ENCODE measurements at places on chromosomes 12 and 14.

GRCh38 chr14:88323086-88323522 lies at the start of gene KCNK10:
TSS of gene KCNK10 (minus strand) at chr14:88323269. CDS start at chr14:88322798, 471 bp downstream.
- DNase-seq, result no peak

- DNase-seq, result no peak
These were observed 19.9 kb downstream of the SLC35F4 start for GRCh38 chr14:57845802-57846531.

DNA sequence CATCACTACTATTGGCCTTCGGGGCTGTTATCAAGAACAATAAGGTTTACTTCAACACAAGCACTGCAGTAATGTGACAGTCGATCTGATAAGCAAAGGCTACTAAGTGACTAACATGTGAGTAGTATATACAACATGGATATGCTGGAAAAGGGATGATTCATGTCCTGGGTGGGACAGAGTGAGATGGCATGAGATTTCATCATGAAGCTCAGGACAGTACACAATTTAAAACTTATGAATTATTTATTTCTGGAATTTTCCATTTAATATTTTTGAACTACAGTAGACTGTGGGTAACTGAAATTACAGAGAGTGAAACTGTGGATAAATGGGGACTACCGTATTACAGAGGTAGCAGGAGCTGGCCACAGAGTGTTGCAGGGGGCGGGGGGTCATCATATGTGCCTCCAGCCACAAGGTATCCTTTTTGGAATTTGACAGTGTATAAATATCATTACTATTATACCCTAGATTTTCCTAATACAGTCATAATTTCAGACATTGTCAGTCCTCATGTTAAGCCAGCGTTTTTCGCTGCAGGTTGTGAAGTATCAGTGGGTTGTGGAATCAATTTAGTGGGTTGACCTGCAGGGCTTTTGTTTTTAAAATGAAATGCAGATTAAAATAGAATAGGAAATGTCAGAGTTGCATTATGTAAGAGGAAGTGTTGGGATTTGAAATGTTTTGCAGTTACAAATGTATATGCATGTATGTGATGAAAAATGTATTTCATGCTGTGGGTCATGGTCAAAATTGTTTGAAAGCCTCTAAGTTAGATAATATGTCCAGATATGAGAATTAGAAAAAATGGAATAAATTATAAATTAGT lies 148.0 kb upstream of the NUDT4 start:
- no peak for DNase-seq

DNA sequence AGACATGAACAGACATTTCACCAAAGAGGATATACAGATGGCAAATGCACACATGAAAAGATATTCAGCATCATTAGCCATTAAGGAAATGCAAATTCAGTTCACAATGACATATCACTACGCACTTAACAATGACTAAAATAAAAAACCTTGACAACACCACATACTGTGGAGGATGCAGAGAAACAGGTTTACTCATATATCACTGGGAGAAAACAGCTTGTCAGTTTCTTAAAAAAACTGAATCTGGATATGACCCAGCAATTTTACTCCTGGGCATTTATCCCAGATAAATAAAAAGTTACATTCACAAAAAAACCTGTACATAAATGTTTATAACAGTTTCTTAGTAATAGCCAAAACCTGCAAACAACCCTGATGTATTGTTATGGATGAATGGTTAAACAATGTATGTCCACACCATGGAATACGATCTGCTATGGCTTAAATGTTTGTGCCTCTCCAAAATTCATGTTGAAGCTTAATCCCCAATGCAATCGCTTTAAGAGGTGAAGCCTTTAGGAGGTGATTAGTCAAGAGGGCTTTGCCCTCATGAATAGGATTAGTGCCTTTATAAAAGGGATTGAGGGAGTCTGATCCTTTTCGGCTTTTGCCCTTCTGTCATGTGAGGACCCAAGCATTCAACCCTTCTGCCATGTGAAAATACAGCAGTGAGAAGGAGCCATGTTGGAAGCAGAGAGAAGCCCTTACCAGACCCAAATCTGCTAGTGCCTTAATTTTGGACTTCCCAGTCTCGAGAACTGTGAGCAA lies 36.0 kb upstream of the PPP4R3A start:
- DNase-seq, result no peak

DNA sequence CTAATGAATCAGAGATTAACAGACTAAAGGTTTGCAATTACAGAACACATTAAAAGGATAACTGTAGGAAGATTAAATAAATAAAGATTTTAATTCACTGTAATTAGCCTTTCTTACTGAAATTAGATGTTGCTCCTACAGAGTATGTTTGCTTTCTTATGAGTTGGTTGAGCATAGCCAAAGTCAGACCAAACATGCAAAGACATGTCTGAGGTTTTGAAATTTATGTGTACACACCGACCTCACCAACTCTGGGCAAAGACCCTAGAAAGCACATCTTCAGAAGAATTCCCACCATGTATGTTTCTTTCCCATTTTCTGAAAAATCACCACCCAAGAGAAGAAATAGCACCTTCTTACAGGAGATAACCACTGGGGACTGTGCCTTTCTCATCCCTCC lies 159.2 kb downstream of the PAX9 start:
- DNase-seq, result no peak

DNA sequence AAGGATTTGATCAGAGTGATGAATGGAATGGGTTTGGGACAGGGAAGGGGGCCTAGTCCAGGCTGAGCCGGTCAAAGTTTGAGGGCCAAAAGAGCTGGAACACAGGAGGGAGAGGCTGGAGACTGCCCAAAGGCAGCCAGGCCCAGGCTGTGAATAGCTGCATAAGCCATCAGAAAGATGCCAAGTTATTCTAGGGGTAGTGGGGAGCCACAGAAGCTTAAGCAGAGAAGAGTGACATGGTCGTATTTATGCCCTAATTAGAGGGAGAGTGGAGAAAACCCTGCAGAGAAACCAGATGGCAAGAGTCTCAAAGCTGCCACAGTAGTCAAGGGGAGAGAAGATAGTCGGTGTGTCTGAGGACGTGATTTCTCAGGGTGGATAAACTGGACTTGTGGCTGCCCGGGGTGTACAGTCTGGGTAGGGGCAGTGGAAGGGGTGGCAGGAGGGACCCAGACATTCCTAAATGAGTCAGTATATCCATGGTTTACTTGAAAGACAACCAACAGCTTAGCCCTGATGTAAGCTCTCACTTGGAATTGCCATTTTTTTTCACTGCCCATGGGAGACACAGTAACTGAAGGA lies 99.2 kb downstream of the PRICKLE1 start:
- DNase-seq, result no peak

DNA sequence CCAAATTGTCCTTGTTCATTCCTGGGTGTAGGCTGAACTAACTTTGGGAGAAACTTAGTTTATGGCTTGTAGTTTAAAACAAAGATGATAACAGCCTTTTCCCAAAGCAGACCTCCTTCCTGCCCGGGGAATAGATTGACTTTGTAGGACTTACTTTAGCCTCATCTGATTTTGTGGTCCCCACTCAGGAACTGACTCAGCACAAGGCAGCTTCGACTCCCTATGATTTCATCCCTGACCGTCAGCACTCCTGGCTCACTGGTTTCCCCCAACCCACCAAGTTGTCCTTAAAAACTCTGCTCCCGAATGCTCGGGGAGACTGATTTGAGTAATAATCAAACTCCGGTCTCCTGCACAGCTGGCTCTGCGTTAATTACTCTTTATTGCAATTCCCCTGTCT lies 40.1 kb upstream of the DDHD1 start:
- no peak for DNase-seq

DNA sequence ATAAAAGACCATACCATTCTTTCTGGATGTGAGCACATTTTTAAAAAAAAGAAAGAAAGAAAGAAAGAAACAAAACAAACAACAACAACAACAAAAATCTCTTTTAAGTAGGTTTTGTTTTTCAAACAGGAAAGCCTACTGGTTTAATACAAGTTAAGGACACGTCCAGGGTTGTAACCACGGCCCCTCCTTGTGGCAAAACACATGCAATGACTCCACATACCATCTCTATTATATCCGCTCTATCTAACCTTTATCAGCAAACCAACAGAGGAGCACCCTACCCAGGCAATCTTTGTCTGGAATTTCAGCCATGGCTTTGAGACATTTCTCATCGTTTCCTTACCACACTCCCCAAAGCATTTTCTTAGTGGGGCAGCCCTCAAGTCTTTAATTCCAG lies 360.5 kb upstream of the TMPO start:
- DNase-seq, result peak; percentile 28

- no peak for DNase-seq
These were observed 12.3 kb downstream of the SCAF11 start for GRCh38 chr12:45978108-45978507.

- no peak for DNase-seq
These were observed 24.7 kb downstream of the SERPINA3 start for GRCh38 chr14:94636744-94637412.

- DNase-seq, result no peak
These were observed 706.9 kb upstream of the TMEM132C start for GRCh38 chr12:127560041-127560478.

GRCh38 chr12:98671459-98671858 lies 26.4 kb downstream of the APAF1 start:
- no peak for DNase-seq

- peak; percentile 72 for DNase-seq
These were observed 833.3 kb downstream of the DIO2 start for GRCh38 chr14:79378020-79378419.

- DNase-seq, result no peak
These were observed 26.4 kb downstream of the NOS1 start for GRCh38 chr12:117334855-117335587.

DNA sequence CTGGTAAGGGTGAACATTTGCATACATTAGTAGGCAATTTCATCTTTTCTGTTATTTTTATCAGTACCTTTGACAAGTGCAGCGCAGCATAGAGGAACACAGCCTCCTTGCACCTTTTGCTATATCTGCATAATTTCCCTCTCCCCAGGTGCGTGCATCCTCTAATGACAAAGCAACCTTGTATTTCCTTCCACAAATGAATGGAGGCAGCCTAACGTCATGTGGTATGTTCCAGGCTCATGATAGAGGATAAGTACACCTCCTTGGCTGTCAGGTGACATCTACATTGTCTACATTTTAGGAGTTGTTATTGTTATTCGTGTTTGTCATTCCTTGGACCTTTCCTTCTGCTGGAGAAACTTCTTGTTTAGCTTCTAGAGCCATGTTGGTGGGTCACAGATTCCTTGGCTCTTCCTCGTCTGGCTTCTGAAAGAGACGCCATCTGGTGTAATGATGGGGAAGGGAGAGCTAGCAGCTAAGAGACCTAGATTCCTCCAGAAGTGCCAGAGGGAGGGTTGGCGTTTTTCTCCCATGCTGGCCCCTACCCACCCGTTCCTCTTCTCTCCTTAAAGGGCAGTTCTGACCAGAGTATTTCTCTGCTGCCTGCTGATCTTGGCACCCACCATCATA lies 37.0 kb downstream of the EVL start:
- DNase-seq, result no peak

DNA sequence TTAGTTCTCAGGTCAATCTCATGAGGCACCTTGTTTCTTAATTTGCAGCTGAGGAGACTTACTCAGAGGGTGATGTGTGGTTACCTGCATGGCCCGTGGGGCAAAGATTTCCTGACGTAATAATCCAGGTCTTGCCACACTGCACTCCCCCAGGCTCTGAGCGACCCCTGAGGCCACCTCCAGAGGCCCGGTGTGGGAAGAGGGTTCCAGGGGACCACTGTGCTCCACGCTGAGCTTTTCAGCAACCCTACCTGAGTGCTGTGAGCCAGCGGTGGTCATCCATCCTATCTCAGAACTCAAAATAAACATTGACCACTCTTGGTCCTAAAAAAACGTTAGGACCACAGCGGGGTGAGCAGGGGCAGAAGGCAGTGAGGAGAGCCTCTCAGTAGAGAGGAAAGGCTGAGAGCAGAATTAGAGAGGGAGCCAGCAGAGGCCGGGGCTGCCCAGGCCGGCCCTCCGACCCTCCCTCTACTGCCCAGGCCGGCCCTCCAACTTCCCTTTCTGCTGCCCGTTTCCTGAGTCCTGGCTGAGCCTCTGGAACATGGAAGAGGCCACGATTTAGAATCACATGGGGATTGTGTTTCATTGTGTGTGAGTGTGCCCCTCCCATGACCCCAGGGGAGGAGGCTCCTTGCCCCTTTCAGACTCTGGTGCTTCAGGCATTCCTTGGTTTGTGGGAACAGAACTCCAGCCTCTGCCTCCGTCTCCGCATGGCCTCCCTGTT lies 188.2 kb upstream of the DIO3 start:
- no peak for DNase-seq

- DNase-seq, result no peak
These were observed 601 bp downstream of the KLC1 start for GRCh38 chr14:103629503-103630121.

DNA sequence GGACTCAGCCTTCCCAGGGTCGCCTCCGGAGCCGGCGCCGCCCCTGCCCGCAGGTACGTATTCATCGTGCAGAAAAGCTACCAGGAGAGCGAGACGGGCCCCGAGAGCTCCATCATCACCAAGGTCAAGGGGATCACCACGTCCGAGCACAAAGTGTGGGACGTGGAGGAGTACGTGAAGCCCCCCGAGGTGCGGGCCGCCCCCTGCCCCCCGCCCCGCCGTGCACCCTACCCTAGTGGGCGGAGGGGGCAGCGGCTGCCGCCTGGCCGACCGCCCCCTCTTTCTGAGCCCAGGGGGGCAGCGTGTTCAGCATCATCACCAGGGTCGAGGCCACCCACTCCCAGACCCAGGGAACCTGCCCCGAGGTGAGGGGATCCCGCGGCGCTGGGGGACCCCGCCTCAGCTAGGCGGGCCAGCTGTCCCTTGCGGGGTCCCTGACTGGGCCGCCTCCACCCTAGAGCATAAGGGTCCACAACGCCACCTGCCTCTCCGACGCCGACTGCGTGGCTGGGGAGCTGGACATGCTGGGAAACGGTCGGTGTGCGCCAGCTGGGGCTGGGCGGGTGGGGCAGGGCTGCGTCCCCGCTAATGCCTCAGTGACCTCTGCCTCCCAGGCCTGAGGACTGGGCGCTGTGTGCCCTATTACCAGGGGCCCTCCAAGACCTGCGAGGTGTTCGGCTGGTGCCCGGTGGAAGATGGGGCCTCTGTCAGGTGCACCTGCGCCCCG lies 973 bp downstream of the P2RX2 start:
- no peak for DNase-seq

DNA sequence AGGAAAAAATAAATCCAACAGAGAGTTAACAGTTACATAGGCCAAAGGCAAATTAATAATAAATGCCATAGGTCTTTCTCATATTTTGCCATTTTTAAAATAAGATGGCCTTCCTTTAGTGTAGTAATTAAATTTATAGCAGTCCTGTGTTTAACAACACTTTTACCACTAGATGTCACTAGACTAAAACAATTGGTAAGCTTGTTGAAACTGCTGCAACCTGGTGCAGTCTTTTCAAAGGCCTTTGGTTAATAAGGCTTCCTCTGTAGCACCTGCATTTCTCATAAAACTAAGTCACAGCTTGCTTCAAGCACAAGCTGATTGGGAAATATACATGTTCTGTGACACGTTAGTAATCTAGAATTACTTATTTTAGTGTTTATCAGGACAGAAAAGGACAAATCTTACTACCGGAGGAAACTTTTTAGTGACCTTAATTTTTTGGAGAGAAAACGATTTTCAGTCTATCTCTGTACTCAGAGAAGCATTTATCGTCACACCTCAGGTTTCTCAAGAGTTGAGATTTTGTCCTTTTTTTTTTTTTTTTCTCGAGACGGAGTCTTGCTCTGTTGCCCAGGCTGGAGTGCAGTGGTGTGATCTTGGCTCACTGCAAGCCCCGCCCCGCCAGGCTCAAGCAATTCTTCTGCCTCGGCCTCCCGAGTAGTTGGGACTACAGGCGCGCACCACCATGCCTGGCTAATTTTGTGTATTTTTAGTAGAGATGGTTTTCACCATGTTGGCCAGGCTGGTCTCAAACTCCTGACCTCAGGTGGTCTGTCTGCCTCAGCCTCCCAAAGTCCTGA lies 20.0 kb downstream of the BORCS5 start:
- DNase-seq, result no peak

Data from iPS DF 19.7 (cell line).